Activated T-cell treated with anti-CD3 and anti-CD28 coated beads for 4 hours (primary cell): ENCODE measurements at places on chromosomes 1 and 21.
A peak's percentile ranks its signal among the peaks of the same experiment; 100 is the strongest.

DNA sequence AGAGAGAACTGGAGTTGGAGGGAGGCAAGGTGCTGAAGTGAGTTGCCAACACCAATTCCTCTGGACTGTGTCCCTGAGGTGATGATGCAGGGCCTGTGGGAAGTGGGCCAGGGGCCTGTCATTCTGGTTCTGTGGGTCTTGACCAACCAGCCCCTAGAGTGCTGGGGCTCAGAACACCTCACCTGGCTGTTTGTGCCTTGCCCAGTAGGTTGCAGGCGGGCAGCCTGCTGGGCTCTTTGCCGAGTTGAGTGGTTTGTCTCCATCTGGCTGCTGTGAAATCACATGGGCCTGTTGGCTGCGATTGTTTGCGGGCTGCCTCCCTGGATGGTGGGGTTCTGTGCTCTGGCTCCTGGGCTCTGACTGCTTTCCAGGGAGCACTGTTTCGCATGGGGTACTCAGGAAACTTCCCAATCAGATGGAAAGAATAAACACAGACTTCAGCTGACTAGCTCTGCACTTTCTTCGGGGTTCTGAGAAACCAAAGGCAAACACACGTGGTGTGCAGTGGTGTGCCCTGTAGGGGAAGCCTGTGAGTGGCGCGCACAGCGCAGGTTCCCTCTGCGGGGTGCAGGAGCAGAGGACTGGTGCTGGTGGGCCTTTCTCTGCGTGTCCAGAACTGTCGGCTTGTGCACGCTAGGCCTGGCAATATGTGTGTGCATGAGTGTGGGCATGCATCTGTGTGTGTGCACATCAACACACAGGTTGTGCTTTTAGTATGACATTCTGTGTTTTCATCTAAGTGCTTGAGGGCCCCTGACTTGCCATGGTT is 95.1 kb downstream of the RHOU start:
- DNase-seq: no peak

DNA sequence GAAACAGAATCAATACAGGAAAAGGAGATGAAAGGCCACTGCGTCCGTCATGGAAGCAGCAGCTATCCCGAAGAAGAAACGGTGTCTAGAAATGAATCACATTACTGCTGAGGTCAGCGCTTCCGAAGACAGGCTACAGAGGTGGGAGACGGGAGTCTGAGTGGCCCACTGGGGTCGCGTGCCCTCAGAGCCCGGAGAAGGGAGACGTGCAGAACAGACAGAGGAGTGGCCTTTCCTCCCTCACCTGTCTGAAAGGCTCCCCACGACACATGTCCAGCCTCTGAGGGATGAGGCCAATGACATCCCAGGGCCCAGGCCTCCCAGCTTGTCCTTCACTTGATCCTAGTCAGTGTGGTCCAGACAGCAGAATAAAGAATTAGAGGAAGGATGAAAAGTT is 35.9 kb downstream of the VPS26C start:
- DNase-seq: no peak

GRCh38 chr1:13628218-13628617 is 44.6 kb downstream of the PDPN start:
- DNase-seq: no peak

- DNase-seq: no peak
Measured at GRCh38 chr21:38820471-38821239, 14.9 kb downstream of the ETS2 start.

- no peak for DNase-seq
Measured at GRCh38 chr1:99820546-99820945, 29.6 kb upstream of the AGL start.

- DNase-seq: peak; percentile 1
Measured at GRCh38 chr1:165257969-165258459, 98.5 kb downstream of the LMX1A start.

DNA sequence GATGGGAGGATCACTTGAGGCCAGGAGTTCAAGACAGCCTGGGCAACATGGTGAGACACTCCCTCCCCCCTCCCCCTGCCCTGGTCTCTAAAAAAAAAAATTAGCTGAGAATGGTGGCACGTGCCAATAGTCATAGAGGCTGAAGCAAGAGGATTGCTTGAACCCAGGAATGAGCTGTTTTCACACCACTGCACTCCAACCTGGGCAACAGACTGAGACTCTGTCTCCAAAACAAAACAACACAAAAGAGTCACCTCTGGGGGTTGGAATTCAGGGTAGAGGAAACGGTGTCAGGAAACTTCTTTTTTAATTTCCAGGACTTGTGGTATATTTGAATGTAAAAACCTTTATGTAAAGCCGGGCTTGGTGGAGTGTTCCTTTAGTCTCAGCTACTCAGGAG is 43.2 kb downstream of the RHOU start:
- no peak for DNase-seq

DNA sequence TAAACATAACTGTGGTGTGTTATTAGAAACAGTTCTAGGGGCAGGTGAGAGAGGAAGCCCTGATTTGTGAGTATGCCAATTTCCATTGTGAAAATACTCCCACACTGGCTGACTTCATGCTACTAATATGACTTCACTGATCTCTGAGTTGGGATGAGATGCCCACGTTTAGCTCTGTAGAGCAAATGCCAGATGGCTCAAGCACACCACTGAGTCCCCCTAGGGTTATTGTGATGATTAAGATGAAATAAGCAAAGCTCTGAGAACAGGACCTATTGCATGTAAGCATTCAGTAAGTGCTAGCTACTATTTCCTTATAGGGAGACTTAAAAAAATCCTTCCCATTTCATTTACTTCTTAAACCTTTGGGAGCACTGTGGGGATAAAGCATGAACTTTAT is 117.6 kb downstream of the CENPF start:
- DNase-seq: no peak

- DNase-seq: no peak
Measured at GRCh38 chr1:94920061-94920460, 6.8 kb downstream of the CNN3 start.
